Activated CD4-positive, alpha-beta T cell treated with anti-CD3 and anti-CD28 coated beads for 4 hours (primary cell): ENCODE measurements at places on chromosomes 3 and 15.

- no peak for DNase-seq
Observed at GRCh38 chr3:158742871-158743663, 10.8 kb upstream of the RARRES1 start.

GRCh38 chr3:181302960-181303359 lies 313.4 kb upstream of the DNAJC19 start:
- DNase-seq = no peak

GRCh38 chr15:52276256-52276770 lies 19.3 kb downstream of the MYO5C start:
- no peak for DNase-seq

- DNase-seq = no peak
Observed at GRCh38 chr15:100121285-100121684, 220.5 kb downstream of the ADAMTS17 start.

DNA sequence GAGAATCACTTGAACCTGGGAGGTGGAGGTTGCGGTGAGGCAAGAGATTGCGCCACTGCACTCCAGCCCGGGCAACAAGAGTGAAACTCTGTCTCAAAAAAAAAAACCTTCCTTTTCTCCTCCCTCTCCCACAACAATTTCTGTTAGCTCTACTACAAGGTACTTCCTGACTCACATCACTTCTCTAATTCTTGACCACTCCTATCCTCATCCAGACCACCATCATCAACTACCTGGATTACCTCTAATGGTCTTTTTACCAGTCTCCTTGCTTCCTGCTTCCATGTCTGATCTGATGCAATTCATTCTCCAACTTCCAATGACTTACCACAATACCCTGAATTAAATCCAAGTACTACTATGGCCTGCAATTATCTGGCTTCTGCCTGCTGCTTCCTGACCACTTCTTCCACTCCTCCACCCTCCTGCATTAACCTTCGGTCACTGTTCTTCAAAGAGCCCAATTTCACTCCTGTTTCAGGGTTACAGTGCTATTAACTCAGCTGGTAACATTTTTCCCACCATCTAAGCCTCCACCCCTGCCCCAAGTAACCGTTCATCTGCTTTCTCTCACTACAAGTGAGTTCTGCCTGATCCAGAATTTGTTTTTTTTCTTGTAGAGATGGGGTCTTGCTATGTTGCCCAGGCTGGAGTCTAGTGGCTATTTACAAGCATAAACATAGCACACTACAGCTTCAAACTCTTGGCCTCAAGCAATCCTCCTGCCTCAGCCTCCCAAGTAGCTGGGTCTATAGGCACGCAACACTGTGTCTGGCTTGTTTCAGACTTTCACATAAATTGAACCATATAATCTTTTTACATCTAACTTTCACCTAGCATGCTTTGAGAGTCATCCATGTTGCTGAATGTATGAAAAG lies 27.8 kb downstream of the DCAF1 start:
- DNase-seq = no peak

GRCh38 chr3:130316169-130316568 lies 29.3 kb upstream of the COL6A5 start:
- no peak for DNase-seq
